ENCODE measurements at places on chromosomes 7 and 10. TPM values are rescaled to one million over a fixed set of nuclear protein-coding genes. Genes with fewer than 3 reads are reported as not detected.
A peak's percentile ranks its signal among the peaks of the same experiment; 100 is the strongest.

DNA sequence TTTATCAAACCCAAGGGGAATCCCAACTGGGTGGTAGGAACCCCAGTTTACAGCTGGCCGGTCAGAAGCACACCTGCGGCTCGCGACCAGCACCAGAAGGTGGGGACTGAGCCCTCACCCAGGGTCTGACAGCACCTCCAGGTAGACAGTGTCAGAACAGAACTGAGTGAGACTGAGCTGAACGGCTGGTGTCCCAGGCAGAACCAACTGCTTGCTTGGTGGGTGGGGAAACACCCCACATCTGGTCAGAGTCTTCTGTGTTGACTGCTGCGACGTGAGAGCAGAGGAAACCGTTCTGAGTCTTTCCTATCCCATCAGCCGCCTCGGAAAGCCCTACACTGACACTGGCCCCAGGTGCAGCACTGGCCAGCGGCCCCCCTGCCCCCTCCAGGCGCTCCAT lies 160.7 kb downstream of the MAD1L1 start:
- no peak for DNase-seq

VWA2 gene
- 3.5 TPM for total RNA-seq

DNA sequence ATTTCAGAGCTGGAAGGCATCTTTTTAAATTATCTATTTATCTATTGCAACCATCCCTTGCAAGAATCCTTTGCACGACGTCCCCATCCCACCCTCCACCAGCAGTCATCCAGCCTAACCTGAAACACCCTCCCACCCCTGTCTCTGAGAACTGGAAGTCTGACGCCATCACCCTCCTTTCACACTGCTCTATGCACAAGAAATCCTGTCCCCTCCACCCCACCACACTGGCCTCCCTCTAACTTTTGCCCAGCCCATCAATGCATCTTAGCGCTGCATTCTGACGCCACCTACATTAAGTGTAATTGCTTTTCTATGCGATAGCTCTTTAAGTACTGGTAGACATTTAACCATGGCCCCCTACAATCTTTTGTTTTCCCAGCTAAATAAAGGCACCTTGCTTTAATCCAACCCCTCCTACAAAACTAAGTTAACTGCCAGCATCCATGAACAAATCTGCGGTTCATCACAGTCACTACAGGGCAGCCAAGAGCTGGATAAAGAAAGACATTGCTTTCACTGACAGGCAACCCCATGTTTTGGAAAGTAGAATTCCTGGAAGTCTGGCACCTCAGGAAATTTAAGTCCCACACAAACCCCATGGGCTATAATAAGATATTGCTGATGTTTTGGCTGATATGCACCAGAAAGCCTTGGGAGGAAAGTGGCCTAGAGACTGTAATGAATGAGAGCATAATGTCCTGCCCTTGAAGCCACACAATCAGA lies 128.0 kb downstream of the GLI3 start:
- DNase-seq = no peak

ARHGEF5 gene
- 15.6 TPM for total RNA-seq

GRCh38 chr10:10930979-10931743 lies 86.5 kb upstream of the CELF2 start:
- no peak for DNase-seq

STAG3 gene
- not detected for total RNA-seq

GRCh38 chr10:74794531-74794930 lies 31.9 kb upstream of the KAT6B start:
- no peak for DNase-seq

DNA sequence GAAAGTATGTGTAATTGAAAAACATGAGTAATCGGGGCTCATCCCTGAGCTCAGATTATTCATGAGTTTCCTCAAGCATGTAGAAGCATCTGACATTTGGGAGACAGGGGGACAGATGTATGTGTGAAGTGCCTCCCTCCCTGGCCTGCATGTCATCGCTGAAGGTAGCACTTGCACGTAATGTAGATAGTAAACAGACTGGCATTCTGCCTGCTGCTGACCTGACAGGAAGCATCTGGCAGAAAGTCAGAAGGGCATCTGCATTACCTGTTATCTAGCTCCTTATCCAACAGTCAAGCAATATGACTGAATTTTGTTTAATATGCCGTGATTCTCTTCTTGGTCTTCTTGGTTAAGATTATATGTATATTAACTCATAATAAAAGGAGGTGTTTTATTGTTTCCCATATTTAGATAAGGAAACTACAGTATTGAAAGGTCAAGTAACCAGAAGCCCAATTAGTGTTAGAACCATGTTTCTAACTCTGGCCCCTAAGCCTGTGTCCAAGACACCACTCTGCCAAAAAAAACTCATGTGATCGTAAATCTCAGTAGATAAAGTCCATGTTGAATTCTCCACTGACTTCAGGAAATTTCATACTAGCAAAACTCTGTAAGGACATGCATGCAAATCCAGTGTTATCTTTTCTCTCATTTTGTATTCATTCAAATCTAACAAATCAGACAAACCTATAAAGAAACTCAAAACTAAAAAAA lies 918.1 kb upstream of the MBL2 start:
- no peak for DNase-seq

DNA sequence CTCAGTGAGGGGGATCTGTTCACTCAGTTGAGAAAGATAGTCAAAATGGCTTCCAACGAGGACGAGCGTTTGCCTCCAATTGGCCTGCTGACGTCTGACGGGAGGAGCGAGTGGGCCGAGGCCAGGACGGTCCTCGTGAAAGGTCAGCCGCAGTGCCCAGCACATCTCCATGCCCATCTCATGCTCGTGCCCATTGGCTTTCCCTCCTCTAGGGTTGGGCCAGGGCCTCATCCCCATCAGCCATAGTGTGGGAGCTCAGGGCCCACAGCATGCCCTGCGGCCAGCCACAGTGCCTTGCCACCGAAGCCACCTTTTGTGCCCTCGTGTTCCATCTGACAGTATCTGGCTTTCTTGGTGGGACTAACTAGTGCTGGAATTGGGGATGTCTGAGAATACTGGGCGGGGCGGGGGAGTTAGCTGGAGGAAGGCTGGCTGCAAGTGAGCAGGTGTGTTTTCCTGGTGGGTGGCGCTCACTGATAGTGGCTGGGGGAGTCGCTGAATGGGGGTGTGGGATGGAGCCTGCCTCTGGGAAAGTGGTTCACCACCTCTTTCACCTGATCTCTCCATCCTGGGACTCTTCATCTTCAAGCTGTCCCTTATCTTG lies 13.9 kb downstream of the CHAT start:
- no peak for DNase-seq

DNA sequence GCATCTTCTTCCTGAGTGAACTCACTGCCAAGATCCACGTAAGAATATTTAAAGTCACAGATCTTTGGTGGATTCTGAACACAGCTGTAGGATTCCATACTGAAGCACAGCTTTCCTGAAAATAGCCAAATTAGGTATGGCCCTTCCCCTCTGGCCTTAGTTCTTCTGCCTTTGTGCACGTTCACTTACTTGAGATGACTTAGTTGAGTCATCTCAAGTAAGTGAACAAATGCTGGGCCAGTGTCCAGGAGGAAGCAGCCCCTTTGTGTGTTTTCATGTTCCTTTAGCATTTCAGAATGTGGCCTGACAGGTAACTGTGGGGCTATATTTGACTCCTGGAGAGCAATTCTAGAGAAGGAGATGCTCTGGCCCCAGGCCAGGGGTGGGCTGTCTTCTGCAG lies 51.5 kb downstream of the CCNY start:
- DNase-seq = peak; percentile 61

SLC18A3 gene
- 0.10 TPM for total RNA-seq

- DNase-seq = peak; percentile 94
These were observed 169.3 kb downstream of the FAM107B start for GRCh38 chr10:14605231-14605925.

DNA sequence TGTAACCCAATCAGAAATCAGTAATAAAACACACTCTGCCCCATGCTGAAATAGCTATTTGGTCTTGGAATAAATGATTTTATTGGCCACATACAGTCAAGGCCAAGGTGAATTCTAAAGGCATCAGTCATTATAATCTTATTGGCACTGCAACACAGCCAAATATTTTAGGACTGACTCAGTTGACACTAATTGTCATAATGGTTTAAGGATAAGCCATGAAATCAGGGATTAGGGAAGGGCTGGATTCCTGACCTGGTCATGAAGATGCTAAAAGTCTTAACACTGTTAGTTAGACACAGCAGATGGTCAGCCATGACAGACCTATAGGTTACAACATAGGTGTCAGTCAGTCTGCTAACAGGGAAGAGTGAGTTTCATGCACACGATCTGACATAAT lies 330.3 kb upstream of the NPSR1 start:
- no peak for DNase-seq

DNA sequence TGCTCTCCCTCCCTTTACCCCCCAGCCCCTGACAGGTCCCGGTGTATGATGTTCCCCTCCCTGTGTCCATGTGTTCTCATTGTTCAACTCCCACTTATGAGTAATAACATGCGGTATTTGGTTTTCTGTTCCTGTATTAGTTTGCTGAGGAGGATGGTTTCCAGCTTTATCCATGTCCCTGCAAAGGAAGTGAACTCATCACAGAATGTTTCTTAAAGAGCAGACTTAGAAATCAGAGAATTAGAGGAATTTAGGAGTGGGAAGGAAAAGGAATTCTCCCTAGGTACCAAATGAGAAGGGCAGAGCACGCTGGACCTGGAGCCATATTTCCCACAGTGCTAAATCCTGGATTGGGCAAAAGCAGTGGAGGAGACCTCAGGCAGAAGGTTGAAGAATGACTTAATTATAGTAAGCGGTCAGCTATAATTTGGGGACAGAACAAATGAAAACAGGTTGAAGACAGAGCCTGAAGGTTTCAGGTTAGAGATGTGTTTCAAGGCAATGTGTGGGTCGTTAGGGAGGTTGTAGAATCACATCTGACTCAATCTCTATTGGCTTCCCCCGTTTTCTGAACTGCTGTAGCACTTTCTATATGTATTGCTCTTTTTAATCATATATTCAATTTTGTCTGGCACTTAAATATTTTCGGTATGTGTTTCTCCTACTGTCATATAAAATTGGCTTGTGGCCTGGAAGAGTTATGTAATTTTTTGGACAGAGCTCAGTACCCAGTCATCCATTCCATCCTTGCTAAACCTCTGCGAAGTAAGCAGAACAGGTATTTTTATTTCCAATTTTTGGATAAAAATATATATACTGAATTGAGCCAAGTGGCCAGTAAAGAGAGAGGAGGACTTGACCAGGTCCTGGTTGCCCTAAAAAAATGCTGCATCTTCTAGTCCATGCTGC lies 210.5 kb upstream of the KLF6 start:
- peak; percentile 46 for DNase-seq

GRCh38 chr10:70981936-70982335 lies 93.6 kb upstream of the PCBD1 start:
- no peak for DNase-seq

DNAJC9 gene
- total RNA-seq = 21.2 TPM

PROSER2 gene
- 84.9 TPM for total RNA-seq

HYAL4 gene
- total RNA-seq = not detected

NPY gene
- total RNA-seq = not detected

- DNase-seq = no peak
These were observed 10.7 kb upstream of the FHIP2A start for GRCh38 chr10:114810926-114811325.

All from renal cortical epithelial cell (primary cell).